ENCODE measurements at places on chromosomes 1 and 21.

GRCh38 chr1:44236490-44237272 lies 23.4 kb downstream of the DMAP1 start:
- no peak for DNase-seq

- DNase-seq = no peak
These were observed 20.0 kb downstream of the CDC73 start for GRCh38 chr1:193141804-193142203.

DNA sequence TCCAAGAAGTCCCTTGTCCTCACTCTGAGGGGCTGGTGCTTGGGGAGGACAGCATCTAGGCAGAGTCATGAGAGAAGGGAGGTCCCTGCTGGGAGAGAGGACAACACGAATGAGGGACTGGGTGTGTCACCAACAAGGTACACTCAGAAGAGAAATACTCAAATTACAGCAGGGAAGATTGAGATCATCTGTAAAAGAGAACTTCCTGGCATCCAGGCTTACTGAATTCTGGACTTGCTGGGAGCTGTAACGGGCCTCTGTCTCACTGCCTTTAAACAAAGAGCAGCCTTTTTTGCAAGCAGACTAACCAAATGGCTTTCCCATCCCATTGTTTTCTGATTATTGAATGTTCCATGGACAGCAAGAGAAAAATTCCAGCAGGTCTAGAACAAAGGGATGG lies 195.7 kb upstream of the RAB4A start:
- no peak for DNase-seq

GRCh38 chr1:33828654-33829053 lies 35.2 kb upstream of the HMGB4 start:
- DNase-seq = no peak

DNA sequence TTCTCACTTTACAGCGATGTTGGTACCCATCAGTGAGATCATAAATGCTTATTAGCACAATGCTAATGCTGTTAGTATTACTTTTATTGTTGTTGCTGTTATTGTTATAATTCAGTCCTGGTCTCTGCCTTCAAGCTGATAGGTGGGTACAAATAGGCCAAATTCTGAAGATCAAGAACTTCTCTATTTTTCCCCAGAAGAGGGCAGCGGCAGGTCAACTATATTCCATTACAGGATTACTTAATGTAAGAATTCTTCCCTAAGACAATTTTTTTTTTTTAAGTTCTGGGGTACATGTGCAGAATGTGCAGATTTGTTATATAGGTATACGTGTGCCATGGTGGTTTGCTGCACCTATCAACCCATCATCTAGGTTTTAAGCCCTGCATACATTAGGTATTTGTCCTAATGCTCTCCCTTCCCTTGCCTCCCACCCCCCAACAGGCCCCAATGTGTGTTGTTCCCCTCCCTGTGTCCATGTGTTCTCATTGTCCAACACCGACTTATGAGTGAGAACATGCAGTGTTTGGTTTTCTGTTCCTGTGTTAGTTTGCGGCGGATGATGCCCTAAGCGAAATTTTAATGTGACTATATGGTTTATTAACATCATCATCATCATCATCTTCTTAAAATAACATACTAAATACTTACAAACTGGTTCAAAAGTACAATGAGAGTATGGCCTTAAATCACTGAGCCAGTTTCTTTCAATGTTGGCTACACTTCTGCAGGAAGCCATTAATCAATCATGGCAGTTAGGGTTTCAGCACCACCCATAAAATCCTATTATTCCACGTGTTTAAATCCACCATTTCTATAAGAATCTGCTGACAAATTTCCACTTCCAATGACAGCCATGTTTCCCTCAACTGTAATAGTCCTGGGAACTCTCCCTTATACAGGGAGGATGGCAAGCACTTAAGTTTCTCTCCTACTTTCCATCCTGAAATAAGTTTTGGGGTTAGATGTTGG lies 19.2 kb downstream of the SLC19A2 start:
- no peak for DNase-seq

DNA sequence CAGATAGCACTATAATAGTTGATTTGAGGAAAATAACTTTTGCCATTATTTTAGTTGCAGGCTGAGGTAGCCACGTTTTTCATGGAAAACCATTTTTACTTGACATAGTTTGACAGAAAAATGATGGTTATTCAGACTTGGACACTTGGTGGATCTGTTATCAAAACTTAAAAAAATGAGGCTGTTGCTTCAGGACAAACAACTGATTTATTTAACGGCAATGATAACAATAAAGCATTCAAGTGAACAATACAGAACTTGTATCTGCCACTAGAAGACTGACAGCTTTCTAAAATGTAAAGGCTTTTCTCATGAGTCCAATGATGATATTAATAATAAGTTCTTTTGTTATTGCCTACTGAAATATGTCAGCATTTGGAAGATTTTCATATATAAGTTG lies 322.9 kb downstream of the BRINP3 start:
- DNase-seq = no peak

GRCh38 chr1:94970783-94971182 lies 43.9 kb upstream of the CNN3 start:
- no peak for DNase-seq
